ENCODE measurements at places on chromosomes 5 and 9. TPM values are rescaled to one million over a fixed set of nuclear protein-coding genes. Genes with fewer than 3 reads are reported as not detected.

- no peaks in the 10 kb centered on the region for H3K4me1 ChIP-seq
- H3K36me3 ChIP-seq, result no peaks in the 10 kb centered on the region
- no peak overlapping the region for H3K27ac ChIP-seq
- no peak overlapping the region for H3K4me3 ChIP-seq
- no peak for DNase-seq
Observed at GRCh38 chr5:64811050-64811640, 42.4 kb downstream of the CWC27 start.

DNA sequence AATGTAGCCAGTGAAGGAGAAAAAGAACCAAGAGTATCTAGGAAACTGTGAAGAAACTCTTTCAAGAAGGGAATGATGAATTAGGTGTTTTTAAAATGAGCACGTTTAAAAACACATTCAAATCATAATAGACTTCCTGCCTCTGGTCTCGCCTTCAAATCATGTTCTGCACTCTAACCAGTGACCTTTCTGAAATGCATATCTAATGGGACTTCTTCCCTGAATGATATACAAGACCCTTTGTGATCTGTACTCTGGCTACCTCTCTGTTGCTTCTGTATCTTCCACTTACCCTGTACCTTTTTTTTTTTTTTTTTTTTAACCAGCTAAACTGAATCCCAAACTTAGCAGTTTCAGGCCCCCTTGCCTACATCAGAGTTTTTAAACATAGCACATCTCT, 19.5 kb downstream of the SRFBP1 start:
- no peaks in the 10 kb centered on the region for H3K36me3 ChIP-seq
- H3K4me1 ChIP-seq, result peaks cover 2% of the 10 kb centered on the region
- no peak overlapping the region for H3K27ac ChIP-seq
- no peaks in the 10 kb centered on the region for H3K27me3 ChIP-seq
- H3K4me3 ChIP-seq, result no peak overlapping the region
- DNase-seq, result no peak

DNA sequence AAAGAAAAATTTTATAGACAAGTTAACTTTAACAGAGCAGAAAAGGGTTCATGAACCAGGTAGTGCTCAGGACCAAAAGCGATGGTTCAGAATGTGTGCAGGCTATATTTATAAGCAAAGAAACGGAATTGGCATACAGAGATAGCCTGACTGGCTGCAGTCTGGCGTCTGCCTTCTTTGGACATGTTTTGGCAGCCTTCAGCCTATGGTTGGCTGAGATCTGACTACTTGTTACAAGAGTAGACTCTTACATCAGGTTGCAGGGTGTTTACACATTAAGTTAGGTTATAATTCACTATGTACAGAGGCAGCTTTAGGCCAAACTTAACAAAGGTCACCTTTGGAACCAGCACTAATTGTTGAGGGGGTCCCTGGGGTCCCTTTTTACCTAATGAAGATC, 7.0 kb downstream of the NOP16 start:
- no peak for DNase-seq
- H3K27ac ChIP-seq, result no peak overlapping the region
- H3K27me3 ChIP-seq, result no peaks in the 10 kb centered on the region
- no peak overlapping the region for H3K4me3 ChIP-seq
- H3K4me1 ChIP-seq, result no peaks in the 10 kb centered on the region

GRCh38 chr9:27278374-27278773, 18.6 kb downstream of the EQTN start:
- peaks cover 1% of the 10 kb centered on the region for H3K4me1 ChIP-seq
- DNase-seq, result no peak
- H3K27me3 ChIP-seq, result no peaks in the 10 kb centered on the region
- no peak overlapping the region for H3K4me3 ChIP-seq
- no peak overlapping the region for H3K27ac ChIP-seq
- no peaks in the 10 kb centered on the region for H3K36me3 ChIP-seq

GKAP1 gene
- total RNA-seq, result 47.4 TPM

All from glutamatergic neuron (in vitro differentiated cells).